Stomach (tissue), 19 donors: ENCODE measurements at places on chromosomes 12 and 14. TPM values are rescaled to one million over a fixed set of nuclear protein-coding genes. Genes with fewer than 3 reads are reported as not detected.

DNA sequence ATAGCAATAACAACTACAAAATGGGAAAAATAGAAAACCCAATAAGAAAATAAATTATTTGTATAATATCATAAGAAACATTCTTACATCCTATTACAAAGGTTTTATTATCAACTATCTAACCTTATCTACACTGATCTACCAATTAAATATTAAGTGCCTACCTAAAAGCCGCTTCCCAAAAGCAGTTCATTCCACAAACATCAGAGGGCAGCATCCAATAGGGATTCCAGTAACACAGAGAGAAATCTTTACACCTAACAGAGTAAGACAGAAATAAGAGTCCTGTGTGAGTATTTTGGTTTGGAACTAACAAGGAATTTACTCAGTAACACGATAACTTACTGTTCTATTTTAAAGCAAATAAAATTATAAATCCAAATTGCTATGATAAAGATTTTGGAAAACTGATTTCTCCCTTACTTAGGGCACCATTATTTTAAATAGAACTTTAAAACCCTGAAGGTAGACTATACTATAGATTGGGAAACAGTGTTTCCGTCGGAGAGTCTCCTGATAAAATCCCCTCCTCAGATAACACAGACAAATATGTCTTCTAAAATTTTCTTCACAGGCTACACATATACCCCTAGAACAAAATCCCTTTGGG, 15.0 kb downstream of the GXYLT1 start:
- DNase-seq: peak; percentile 81

Gene TAS2R43
- not detected for polyA plus RNA-seq

GRCh38 chr14:52391881-52392615, 77.9 kb downstream of the PTGER2 start:
- DNase-seq: no peak

GRCh38 chr12:116299064-116299463, 21.6 kb upstream of the MED13L start:
- peak; percentile 52 for DNase-seq

Gene RNASE1
- polyA plus RNA-seq: 404 TPM

Gene CFAP54
- polyA plus RNA-seq: 0.08 TPM

GRCh38 chr14:70660967-70661893, 19.5 kb downstream of the TTC9 start:
- DNase-seq: peak; percentile 80

GRCh38 chr12:45705404-45705803, 24.1 kb upstream of the ARID2 start:
- no peak for DNase-seq

DNA sequence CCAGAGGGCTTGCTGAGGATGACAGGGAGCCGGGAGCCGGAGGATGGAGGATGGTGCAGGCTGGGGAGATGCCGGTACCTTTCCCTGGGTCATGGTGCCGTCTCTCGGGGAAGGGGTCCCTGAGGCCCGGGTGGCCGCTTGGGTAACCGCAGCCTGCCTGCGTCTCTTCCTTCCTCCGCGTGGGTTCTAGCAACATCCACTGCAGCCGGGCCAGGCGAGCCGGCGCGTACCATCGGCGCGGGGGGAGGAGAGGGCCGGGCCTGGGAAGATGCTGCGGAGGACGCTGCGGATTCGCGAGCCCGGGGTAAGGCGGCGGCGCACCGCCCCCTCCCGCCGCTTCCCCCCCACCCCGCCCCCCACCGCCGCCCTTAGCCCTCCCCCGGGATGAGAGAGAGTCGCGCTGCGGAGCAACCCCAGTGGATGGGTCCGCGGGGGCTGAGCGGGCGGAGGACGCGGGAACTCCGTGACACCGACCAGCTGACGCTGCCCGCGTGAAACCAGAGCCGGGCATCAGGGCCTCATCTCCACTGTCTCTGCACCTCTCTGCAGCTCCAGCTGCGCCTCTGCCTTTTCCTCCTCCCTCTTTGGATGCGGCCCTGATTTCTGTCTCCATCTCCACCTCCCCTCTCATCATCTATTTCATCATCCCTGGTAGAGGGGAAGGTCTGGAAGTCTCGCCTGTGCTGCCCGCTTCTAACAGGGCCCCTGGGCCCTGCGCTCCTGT, at the start of gene FAIM2:
TSS of gene FAIM2 (minus strand) at position 201 of the 724 bp plus-strand sequence. CDS start at position 93, 108 bp downstream.
- DNase-seq: no peak

Gene ACOT4
- 1.4 TPM for polyA plus RNA-seq

Gene TRMT61A
- polyA plus RNA-seq: 16.9 TPM

- DNase-seq: peak; percentile 64
These were observed 90.5 kb upstream of the TMPO start for GRCh38 chr12:98424726-98425401.

Gene MMP17
- polyA plus RNA-seq: 0.46 TPM
